ENCODE measurements at places on chromosomes 1 and 21.
A peak's percentile ranks its signal among the peaks of the same experiment; 100 is the strongest.

GRCh38 chr21:41397471-41397891 lies 28.6 kb upstream of the MX1 start:
- no peak for DNase-seq

GRCh38 chr1:20867847-20868246 lies 80.7 kb upstream of the HP1BP3 start:
- no peak for DNase-seq

DNA sequence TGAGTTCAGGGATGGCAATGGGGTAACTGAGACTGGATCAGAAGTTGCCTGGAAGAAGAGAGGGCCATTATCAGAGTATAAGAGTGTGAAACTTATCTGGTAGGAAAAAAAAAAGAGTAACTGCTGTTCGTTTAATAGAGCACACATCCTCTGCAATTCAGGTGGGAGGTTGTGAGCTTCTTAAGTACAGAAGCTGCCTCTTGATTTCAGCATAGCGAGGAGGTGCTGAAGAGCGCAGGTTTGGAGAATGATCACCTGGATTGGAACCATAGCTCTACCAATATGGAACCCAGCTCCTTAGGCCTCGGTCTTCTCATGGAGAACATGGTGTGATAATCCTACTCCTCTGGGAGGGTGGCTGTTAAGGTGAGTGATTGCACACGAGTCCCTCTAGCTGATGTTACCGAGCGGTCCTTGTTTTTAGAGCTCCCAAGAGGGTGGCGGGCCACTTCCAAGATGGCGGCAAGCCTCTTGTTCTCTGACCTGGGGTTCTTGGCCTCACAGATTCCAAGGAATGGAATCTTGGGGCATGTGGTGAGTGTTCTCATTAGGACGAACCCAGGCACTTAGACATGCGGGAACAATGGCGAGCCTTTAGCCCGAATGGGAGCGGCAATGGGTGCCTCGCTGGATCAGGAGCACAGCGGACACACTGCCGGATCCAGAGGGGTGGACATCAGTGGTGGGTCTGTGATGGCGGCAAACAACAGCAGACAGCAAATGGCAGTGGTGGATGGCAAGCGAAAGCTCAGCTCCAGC lies 3.3 kb upstream of the MX1 start:
- DNase-seq = no peak

DNA sequence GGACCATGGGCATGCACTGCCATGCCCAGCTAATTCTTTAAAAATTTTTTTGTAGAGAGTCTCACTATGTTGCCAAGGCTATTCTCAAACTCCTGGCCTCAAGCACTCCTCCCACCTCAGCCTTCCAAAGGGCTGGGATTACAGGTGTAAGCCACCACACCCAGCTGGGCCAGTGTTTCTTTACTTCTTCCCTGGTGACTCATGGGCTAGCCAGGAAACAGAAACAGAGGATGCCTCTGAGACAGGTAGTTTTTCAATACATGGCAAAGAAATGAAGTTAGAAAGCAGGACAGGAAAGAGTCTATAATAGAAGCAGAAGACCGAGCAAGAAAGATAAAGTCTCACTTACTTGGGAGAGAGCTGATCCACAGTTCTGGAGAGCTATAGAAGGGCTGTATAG lies 7.6 kb upstream of the C1orf74 start:
- DNase-seq = no peak

- peak; percentile 88 for DNase-seq
Observed at GRCh38 chr1:27341525-27342252, at the start of gene SYTL1. Gene SYTL1, plus strand, starts transcription at chr1:27342022. Its CDS starts 3,313 bp downstream, at chr1:27345335.

GRCh38 chr1:227298512-227299240 lies 19.6 kb downstream of the CDC42BPA start:
- no peak for DNase-seq

DNA sequence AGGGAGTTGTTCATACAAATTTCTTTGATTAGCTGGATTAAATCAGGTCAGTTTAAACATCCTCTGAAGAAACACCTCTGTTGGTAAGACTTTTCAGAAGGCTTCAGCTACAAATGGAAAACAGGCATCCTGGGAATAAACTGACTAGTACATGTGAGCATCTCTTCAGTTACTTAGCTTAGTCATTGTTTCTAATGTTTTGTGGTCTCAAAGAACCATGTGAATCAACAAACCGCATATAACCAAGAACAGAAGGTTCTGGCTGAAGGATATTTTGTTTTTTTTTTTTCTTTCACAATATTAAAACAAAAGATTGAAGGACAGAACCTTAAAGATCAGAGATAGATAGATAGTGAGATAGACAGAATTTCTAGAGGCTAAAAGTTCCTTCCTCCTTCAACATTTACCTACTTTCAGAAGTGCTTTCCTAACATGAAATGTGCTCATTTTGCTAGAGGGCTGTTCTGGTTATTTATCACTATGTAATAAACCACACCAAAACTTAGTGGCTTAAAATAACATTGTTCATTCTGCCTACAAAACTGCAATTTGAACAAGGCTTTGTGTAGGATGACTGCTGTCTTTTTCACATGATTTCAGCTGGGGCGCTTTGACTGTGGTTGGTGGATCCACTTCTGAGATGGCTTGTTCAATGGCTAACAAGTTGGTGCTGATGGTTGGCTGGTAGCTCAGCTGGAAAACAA lies 119.8 kb upstream of the PTGFR start:
- DNase-seq = no peak

DNA sequence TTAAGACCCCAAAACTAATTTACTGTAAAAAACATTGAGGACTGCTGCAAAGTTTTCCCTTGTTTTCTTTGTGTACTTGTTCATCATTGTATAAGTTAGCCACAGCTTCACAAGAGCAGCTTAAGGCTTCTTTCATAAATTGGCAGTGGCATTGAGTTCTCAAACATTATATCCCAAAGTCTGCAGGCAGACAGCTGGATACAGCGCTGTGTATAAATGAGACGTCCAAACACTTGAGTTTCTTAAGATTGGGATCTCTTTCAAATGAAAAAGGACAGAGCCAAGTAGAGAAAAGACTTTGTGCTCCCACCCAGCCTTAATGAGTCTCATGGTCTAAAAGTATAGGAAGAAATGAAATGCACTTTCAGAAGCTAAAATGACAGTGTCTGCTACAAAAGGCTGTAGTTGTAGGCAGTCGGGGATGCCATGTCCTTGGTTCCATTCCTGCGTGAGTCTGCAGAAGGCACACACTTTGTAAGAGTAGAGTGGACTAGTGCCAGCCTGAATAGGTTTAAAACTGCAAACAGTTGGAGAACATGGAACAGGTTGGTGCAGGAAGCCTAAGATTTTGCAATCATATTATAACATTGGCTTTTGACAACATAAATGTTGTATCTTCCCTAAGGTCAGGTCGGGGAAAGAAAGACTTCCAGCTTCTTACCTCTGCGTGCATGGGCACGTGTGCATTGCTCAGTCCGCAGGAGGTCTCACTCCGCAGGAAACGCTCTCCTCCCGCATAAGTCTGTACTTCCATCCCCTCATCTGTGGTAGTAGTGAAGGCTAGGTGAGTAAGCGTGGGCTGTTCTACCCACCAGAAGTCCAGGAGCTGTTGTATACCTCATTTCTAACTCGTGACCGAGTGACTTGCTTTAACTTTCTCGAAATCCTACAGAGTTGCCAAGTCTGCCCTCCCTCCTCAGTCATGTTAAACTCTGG lies 94.4 kb downstream of the CD247 start:
- no peak for DNase-seq

GRCh38 chr1:84971957-84972356 lies 25.0 kb downstream of the MCOLN2 start:
- peak; percentile 9 for DNase-seq

DNA sequence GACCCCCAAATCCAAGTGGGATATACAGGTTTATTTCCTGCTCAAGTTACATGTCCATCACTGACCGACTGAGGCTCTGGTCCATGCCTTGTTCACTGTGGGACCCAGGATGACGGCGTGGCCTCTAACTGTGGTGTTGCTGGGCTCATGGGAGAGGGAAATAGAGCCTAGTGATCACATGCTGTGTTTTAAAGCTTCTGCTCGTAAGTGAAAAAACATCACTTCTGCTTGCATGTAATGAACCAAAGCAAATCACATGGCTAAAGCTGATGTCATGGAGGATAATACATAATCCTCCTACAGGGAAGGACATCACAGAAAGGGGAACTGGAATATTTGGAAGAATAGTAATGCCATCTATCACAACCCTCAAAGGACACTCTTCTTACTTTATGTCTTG lies 107.6 kb downstream of the FASLG start:
- DNase-seq = no peak

DNA sequence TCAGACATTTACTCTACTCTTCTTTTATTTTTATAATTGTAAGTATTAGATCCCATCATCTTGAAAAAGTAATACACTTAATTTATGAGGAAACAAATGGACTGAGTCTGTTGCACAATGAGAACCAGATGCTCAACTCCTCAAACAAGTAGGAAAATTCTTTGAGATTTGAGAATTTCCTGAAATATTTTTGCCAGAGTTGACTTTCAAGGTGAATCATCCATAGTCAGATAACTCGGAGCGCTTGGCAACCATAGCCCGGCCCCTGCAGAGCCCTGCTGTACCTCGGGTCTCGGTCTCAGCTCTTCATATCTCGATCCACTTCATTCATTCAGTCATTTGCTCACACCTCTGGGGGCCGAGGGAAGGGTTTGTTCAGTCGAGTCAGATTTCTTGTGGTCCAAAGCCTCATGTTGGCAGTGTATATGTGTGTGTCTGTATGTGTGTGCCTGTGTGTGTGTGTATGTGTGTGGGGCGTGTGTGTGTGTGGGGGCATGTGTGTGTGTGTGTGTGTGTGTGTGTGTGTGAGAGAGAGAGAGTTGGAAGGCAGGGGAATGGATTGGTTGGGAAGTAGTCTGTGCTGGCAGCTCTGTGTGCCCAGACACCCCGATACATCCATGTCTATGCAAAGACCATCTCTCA lies 18.1 kb upstream of the PCP4 start:
- DNase-seq = no peak

DNA sequence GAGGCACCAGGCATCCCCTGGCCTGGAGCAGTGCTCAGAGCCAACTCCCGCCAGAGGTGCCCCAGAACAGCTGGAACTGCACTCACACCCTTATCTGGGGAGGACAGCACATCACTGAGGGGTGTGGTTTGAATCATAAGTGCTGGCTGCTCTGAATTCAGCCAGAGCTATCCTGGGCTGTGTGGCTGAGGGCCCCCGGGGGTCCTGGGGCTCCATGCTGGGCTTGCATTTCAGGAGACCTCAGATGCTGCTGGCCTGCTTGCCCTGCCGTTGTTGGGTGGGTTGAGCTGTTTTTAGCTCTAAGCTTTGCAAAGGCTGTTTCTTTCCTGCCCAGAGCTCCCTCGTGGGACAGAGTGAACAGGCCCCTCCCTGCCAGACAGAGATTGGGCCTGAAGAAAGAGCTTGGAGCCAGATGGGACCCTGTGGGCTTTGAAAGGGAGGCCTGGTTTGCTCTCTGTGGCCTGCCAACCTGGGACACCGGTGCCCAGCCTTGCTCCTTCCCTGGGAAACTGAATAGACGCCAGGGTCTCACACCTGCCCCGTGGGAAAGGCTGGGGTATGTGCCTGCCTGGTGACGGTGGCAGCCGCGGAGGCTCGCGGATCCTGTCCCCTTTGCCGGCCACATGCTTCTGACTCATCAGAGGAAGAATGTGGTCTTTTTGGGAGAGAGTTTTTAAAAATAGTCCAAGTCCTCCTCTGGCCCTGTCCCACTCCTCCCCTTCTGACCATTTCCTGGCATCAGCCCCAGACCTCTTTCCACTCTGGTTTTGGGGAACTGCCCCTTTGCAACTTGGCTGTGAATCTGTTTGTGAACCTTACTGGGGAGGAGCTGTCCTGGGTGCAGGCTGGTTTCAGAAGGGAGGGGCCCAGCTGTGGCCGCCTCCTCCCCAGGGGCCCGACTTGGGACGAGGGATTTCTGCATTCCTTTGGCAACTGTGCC lies 30.0 kb downstream of the ARHGEF10L start:
- DNase-seq = no peak

- DNase-seq = no peak
Observed at GRCh38 chr21:44413566-44414290, 41.6 kb upstream of the LRRC3 start.

- peak; percentile 57 for DNase-seq
Observed at GRCh38 chr1:34918977-34919561, 10.4 kb downstream of the DLGAP3 start.

DNA sequence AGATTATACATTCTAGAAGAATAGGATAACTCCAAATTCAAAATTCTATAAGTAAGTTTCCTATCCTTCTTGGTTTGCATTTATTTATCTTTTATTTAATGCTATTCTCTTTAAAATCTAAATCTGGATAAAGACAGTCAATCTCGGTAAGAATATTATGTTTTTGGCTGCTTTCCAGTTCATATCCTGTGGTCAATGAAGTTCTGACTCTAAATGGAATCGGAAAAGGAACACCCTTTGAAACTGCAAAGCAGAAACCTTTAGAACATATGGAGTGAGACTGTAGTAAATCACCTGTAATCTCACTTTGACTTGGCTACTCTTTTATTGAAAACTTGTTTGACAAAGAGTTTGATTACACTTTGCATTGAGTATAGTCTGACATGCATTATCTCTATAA lies 85.2 kb downstream of the KIFAP3 start:
- no peak for DNase-seq

- no peak for DNase-seq
Observed at GRCh38 chr1:94898491-94899385, 28.2 kb downstream of the CNN3 start.

GRCh38 chr1:51168266-51168845 lies 66.3 kb downstream of the C1orf185 start:
- DNase-seq = no peak

GRCh38 chr21:45941717-45942546 lies 39.6 kb upstream of the COL6A1 start:
- DNase-seq = no peak

DNA sequence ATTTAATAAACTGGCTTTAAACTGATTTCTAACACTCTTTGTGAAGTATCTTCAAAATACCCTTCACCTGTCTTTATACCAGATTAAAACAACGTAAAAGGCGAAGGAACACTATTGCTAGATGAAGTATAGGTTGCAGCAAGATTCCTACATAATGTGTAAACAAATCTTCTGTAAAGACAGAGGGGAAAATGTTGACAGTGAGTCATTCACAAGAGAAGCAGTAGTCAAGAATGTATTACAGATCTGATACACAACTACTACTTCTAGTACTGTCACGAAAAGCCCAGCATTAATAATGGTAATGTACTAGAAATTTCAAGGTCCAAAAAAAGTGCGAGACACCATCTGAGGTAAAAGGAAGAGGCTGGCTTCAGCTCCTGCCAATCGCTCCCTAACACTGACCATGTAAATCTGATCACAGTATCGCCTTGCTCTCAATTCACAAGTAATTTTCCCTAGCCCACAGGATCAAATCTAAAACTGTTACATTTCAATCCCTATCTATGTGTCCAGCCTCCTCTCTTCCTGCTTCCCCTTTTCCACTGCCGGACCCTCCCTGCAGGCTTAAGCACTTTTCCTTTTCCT lies 290.4 kb downstream of the AKT3 start:
- DNase-seq = no peak

DNA sequence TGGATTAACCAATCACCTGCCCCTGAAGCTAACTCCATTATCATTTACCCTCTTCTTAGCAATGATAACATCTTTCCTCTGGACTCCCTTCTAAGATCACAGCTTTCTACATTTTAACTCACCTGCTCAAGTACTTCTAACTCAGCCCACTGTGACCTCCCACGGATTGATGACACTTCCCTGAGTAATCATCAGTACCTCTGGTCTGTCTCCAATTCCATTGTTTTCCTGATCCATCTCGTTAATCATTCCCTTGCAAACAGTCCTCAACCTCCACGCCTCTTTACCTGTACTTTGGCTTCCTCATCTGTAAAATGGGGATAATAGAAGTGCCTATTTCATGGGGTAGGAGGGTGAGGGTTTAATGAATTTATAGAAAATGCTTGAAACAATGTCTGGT lies 195.3 kb upstream of the APP start:
- no peak for DNase-seq

- no peak for DNase-seq
Observed at GRCh38 chr1:10113501-10113900, 80.7 kb downstream of the UBE4B start.

GRCh38 chr1:11731691-11732283 lies 4.1 kb upstream of the AGTRAP start:
- no peak for DNase-seq

Data from germinal center (tissue), 1 donor.